ENCODE measurements at places on chromosomes 11 and 22.

DNA sequence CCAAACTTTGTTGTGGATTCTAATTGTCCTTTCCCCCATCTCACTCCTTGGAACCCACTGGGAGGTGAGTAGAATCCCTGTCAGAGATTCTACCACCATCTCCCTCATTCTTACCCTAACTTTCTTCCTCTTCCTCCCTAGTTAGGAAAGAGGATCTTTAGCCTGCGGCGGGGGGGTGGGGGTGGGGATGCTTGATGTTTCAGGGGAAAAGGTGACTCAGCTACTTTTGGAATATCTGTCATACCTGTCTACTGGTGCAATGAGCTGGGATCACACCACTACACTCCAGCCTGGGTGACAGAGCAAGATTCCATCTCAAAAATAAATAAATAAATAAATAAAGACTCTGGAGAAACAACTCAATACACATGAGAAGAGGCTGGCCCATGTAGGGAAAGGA, 6.4 kb downstream of the CCT8L2 start:
- no peak for DNase-seq

- no peak for DNase-seq
Measured at GRCh38 chr11:11072067-11072466, 214.2 kb upstream of the ZBED5 start.

DNA sequence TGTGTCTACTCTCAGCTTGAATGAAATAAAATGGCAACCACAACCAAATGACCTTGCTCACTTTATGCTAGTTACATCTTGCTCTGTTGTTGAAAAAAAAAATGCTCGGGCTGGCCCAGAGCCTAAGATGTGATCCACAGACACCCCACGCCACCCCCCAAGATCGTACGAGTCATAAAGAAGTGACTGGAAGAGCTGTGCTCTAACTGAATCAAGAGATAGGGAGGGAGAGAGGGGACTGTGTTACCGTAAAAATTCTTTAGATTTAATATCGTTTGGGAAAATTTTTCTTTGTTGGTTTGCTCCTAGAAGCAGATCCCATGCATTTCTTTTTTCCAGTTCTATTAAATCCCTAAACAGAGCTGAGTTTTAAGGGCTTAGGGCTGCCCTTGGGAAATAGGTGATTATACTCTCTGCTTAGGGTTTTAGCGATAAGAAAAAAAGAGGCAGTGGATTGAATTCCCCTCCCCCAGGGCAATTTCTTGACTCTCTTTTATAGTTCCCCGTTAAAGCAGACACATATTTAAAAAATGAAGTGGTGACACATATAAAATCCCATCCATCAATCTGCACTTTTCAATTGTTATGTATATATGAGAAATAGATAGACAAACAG, 14.5 kb downstream of the MAML2 start:
- DNase-seq, result no peak

- no peak for DNase-seq
Measured at GRCh38 chr11:58928107-58928499, 11.2 kb upstream of the GLYATL1 start.

- no peak for DNase-seq
Measured at GRCh38 chr11:864898-865297, 22.2 kb downstream of the TSPAN4 start.

DNA sequence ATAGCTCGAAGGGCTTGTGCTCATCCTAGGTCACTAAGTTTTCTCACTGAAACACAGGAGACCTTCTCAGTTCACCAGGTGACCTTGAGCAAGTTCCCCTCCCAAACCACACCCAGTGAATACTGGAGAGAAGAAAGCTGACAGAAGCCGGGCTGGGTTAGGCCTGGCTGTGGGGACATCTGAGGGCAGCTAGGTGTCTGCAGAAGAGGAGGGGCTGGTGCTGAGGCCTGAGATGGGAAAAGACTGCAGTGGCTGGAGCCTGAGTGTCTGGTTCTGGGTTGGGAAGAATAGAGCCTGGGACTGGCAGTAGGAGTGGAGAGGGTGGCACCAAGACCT, 602 bp upstream of the INPP5J start:
- DNase-seq, result no peak

DNA sequence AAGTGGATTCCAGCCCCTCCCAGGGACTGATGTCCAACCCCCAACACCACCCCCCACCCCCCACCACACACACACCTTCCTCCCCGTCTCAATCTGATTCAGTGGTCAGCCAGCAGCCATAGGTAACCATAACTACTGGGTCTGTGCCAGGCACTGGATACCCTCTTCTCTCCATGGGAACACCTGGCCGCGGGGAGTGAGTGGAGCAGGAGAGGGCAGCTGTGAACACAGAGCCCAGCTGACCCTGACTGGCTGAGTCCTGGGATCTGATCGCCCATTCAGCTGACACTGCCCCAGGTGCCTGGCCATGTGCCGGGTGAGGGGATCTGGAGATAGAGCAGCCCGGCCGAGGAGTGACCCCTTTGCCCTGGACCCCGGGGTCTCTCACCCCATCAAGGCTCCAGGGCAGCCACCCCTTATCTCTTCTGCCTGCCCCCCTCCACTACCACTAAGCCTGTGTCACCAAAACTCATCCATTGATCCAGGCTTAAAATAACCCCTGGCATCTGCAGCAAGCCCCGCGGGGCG, 2.6 kb upstream of the SHISA8 start:
- DNase-seq, result no peak

GRCh38 chr11:67645521-67646461, 4.7 kb downstream of the ACY3 start:
- DNase-seq, result no peak

GRCh38 chr11:20023082-20023426, 137.2 kb downstream of the DBX1 start:
- no peak for DNase-seq

- DNase-seq, result no peak
Measured at GRCh38 chr22:29213493-29213892, 7.8 kb downstream of the EMID1 start.

GRCh38 chr22:32692371-32692770, 109.1 kb upstream of the TIMP3 start:
- DNase-seq, result no peak

GRCh38 chr11:128913806-128914205, 22.6 kb downstream of the KCNJ5 start:
- DNase-seq, result no peak

DNA sequence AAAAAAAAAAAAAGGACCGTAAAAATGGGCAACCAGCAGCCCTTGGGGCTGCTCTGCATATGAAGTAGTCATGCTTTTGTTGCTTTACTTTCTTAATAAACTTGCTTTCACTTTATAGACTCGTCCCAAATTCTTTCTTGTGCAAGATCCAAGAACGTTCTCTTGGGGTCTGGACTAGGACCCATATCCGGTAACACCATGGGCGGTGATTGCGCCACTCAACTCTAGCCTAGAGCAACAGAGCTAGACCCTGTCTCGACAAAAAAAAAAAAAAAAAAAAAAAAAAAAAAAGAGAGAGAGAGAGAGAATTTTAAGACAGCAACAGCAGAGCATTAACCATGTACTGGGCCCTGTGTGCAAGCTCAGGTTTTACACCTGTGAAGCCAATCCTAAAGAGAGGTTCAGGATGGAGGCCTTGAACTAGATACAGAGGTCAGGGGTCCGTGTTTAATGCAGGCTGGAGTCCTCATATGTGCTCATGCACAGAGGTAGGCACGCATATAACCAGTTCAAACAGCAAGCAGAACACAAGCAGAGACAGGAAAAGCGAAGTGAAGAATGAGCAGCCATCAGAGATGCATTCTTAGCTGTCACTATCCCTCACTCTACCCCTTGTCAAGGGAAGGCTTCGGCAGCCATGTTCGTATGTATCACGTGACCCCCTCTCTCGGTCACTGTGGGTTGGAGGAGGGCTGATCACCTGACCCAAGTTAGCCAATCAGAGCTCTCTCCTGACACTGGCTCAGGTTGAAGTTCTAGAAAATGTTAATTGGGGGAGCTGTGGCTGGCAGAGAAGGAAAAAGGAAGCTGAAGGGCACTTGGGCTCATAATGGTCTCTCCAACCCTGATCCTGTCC, 16.7 kb upstream of the SYT12 start:
- no peak for DNase-seq

- DNase-seq, result no peak
Measured at GRCh38 chr11:121983901-121984300, 132.1 kb downstream of the BLID start.

DNA sequence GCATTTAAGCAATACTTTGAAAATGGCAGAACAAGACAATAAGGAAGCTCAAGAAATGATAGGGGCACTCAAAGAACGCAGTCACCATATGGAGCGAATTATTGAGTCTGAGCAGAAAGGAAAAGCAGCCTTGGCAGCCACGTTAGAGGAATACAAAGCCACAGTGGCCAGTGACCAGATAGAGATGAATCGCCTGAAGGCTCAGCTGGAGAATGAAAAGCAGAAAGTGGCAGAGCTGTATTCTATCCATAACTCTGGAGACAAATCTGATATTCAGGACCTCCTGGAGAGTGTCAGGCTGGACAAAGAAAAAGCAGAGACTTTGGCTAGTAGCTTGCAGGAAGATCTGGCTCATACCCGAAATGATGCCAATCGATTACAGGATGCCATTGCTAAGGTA, 51.9 kb downstream of the SPECC1L start:
- DNase-seq, result no peak

DNA sequence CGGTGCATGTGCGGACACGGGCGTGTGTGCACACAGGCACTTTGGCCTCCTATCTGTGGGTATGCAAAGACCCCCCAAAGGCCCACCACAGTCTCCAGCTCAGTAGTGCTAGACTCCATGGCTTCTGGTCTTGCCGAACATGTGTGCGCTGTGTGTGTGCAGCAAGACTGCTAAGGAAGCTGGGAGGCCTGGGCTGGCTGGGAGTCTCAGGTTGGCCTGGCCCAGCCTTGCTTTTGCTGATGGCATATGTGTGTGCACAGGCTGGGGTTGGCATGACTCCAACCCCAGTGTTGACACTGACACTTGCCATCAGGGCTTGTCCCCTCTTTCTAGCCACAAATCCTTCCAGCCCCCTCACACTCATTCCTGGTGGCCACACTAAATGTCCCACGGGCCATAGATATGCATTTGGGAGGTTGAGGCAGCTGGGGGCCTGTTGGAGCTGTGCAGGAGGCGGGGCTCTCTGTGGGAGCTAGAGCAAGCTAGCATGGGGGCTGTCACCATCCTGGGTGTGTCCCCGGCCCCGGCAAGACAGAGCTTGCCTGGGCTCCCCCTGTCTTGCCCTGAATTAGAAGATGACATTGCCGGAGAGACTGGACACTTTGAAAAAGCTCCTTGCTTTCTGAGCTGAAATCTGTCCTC, 60.9 kb upstream of the NECTIN1 start:
- no peak for DNase-seq

- no peak for DNase-seq
Measured at GRCh38 chr11:82874646-82875523, 25.3 kb downstream of the PRCP start.

- no peak for DNase-seq
Measured at GRCh38 chr11:69241844-69242243, 52.1 kb upstream of the MYEOV start.

- no peak for DNase-seq
Measured at GRCh38 chr11:88102598-88102934, 72.7 kb downstream of the RAB38 start.

DNA sequence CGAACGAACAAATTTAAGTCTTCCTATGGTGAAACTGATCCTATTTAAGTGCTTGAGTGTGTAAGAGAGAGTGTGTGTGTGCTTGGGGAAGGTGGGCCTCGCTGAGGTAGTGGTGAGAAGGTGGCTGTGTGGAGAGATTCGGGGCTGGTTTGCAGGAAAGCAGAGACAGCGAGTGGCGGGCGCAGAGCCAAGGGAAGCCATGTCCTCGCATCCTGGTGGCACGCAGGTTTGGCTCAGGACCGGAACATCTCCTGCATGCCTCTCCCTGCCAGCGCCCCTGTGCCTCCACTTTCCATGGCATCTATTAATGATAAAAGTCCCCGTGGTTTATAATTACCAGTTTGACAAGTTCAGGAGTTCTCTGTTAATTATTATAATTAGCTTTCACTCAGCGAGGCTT, 383.1 kb upstream of the CADM1 start:
- no peak for DNase-seq

DNA sequence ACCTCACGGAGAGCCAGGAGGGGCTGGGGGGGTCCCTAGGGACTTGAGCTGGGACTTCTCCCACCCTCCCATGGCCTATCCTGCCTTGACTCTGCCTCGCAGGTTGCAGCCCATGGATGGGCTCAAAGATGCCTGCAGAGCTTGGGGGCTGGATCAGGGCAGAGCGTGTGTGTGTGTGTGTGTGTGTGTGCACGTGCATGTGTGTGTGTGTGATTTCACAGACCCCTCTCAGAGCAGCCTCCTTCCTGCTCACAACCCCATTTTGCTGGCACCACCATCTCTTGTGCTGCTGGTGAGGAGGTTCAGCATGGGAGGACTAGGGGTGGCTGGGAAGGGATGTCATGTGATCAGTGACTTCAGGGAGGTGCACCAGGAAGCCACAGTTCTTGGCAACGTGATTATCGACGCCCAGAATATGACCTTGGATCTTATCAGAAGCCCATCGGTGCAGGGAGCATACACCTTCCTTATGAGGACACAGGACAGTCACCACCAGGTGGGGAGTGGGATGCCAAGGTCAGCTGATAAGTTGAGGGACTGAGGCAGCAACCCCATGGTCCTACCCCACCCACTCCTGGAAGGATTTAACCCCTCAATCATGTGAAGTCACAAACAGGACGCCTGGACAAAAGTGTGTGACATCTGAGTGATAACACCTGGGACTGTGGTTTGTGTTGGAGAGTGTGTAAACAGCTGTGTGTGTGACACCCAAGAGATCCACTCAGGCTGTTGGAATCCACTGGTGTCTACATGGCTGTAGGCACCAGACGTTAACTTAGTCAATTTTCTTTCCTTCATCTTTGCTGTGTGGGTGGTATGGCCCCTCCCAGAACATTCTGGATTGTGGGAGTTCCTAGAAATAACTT, 1.8 kb upstream of the NAALADL1 start:
- no peak for DNase-seq

DNA sequence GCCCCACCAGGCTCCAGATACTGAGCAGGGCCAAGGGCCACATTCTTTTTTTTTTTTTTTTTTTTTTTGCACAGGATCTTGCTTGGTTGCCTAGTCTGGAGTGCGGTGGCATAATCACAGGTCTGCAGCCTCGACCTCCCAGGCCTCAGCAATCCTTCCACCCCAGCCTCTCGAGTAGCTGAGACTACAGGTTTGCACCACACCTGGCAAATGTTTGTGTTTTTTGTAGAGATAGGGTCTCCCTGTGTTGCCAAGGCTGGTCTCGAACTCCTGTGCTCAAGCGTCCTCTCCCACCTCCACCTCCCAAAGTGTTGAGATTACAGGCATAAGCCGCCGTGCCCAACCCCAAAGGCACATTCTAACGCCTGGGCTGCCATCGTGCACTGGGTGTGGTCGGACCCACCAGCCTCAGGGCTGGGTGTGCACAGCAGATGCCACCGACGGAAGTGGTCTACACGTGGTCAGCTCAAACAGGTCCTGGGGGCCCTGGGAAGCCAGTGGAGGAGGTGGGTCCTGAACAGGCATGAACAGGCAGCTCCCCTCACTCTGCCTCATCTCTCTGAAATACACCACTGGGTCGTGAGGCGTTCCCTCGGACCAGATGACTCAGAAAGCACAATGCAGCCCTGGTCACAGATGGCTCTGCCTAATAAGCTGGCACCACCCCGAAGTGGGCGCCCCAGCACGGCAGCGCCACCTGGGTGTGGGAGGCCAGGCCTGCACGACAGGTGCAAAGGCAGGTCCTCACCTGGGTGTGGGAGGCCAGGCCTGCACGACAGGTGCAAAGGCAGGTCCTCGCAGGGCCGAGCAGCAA, 5.1 kb upstream of the B4GALNT4 start:
- no peak for DNase-seq

GRCh38 chr11:104652996-104653395, 245.3 kb downstream of the CASP12 start:
- DNase-seq, result no peak

GRCh38 chr11:47347137-47347536, 5.4 kb downstream of the MYBPC3 start:
- DNase-seq, result no peak

Measured in stimulated activated CD4-positive, alpha-beta T cell treated with anti-CD3 and anti-CD28 coated beads, Interleukin-1b, Interleukin-23, amount 100 ng/mL, for 1 hour (primary cell).